ENCODE measurements at places on chromosomes 7 and 10.

DNA sequence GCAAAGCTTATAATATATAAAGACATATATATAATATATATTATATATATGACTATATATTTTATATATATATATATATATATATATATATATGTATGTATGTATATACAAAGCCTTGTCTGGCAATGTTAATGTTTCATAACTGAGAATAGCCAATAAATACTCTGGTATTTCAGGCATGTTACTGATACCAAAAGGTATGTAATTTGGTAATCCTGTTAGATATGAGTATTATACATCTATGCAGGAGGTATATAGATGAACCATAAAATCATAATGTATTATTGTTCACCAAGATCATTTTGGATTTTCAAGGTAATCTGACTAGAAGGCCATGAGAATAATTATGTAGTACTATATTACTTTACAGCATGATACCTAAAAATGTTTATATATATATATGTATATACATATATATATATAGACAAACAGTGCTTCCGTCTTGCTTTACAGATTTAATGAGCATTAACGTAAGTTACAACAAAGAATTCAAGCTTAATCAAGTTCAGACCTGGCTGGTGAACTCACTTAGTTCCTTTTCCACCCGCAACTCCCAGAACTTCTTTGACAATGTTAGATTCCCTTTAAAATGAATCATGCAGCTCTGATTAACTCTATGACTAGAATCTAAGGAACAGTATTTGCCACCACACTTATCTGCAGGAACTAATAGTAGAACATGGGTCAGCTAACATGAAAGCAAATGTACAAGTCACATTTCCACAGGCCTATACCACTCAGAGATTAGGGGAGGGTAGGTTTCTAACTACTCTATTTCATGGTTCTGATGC, 82.7 kb downstream of the SLC25A13 start:
- no peak for DNase-seq

GRCh38 chr7:92782236-92782635, 54.1 kb downstream of the CDK6 start:
- DNase-seq = no peak

DNA sequence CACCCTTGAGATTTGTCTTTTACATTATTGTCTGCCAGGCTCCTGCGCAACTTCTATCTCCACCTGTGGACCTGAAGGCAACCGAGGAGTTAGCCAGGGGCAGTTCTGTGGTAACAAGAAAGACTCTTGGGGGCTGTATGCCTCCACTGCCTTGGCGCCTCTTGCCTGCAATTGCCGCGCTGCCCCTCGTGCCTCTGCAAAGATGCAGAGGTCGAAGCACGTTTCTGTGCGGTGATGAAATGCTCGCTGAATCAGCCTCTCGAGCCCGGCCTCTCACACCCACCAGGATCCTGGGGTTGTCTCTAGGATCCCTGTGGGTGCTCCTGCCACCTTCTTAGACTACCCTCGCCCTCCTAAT, 486 bp upstream of the LHFPL3 start:
- no peak for DNase-seq

- no peak for DNase-seq
These were observed 14.6 kb downstream of the ITGB1 start for GRCh38 chr10:32943395-32943794.

- DNase-seq = no peak
These were observed 25.8 kb upstream of the EEPD1 start for GRCh38 chr7:36127075-36127740.

DNA sequence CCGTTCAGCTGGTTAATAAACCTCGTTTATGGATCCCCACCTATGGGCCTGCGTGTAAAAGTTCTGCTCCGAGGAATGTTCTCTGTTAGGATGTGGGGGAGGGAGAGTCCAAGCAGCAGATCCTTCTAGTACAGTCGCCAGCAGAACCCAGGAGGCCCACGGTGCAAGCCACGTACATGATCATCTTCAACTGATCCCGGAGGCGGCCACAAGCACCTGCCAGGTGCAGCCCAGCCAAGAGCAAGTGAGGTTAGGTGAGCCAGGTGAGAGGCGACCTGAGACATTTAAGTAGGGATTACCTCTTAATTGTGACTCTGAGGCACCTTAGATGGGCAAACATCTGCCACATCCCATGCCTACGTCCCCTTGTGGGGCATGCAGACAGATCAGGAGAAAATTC, 18.0 kb upstream of the FGFR2 start:
- DNase-seq = no peak

GRCh38 chr10:76649723-76650127, 987.9 kb downstream of the KCNMA1 start:
- DNase-seq = no peak

DNA sequence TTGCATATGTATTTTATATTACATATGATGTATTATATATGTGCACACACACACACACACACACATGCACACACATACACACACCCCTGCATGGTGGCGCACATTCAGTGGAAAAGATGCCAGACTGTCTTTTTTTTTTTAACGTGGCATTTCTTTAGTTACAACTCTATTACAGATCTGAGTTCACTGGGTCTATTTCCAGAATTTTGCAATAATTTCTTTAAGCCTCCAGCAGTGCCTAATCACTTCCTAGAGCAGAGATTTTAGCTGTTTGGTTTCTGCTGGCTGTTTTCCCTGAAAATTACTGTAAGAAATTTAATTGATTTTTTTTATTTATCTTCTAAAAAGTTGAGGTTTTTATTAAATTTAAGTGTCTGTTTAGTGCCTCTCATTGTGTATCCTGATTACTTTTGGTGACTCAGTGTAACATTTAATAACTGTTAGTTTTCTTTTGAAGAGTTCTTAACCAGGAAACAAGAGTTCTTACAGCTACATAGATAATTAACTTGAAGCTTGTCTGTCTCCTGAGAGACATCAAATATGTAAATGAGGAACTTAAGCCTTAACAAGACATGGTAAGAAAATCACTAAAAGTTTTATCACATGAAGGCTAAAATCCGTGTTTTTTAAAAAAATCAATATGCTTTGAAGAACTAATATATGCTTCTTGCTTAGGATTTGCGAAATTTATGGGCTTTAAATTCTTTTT, 232.0 kb downstream of the MDFIC start:
- DNase-seq = no peak

- DNase-seq = no peak
These were observed 496.9 kb downstream of the TCERG1L start for GRCh38 chr10:130814610-130815009.

DNA sequence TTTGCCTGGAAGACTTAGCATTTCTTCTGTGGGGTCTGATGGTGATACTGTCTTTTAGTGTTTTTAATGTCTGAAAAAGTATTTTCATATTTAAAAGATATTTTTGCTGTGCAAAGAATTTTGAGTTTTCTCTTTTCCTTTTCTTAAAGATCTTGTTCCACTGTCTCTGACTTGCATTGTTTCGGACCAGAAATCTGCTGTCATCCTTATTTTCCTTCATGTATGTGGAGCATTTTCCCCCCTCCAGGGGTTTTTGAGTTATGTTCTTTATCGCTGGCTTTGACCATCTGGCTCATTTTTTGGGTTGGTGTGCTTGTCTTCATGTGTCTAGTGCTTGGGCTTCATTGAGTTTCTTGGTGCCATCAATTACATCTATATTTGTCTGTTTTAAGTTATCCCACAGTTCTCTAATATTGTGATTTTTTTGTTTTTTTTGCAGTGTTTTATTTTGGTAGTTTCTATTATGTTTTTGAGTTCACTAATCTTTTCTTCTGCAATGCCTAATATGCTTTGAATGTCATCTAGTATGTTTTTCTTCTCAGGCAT, 119.9 kb downstream of the MGMT start:
- no peak for DNase-seq

GRCh38 chr10:22593636-22594198, 120.7 kb downstream of the PIP4K2A start:
- DNase-seq = no peak

DNA sequence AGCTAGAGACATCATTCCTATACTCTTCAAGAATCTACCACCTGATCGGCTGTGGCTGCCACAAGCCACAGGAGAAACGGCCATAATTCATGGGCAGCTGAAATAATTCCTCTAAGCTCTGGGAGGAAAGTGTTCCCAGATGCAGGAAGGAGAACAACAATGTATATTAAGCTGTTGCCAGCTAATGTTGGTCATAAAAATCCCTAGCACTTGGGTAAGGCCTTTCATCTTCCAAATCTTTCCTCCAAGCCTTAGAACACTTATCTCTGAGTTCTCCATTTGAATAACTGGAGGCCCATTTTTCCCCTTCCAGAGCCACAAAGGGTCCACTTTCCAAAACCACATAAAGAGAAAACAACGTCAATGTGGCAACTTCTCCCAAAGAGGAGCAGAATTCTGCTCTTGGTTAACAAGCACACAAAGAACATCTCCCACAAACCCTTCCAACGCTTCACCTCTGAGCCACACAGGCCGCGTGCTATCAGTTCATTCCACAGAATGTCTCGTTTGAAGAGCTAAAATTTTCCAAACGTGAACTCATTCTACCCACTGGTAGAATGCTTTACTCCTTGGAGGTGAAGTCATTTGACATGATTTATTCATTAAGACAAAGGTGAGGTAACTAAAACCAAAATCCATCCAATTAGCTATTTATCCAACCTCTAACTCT, 11.2 kb downstream of the KCNMA1 start:
- DNase-seq = no peak

- DNase-seq = no peak
These were observed 48.6 kb downstream of the CUL1 start for GRCh38 chr7:148747274-148747673.

DNA sequence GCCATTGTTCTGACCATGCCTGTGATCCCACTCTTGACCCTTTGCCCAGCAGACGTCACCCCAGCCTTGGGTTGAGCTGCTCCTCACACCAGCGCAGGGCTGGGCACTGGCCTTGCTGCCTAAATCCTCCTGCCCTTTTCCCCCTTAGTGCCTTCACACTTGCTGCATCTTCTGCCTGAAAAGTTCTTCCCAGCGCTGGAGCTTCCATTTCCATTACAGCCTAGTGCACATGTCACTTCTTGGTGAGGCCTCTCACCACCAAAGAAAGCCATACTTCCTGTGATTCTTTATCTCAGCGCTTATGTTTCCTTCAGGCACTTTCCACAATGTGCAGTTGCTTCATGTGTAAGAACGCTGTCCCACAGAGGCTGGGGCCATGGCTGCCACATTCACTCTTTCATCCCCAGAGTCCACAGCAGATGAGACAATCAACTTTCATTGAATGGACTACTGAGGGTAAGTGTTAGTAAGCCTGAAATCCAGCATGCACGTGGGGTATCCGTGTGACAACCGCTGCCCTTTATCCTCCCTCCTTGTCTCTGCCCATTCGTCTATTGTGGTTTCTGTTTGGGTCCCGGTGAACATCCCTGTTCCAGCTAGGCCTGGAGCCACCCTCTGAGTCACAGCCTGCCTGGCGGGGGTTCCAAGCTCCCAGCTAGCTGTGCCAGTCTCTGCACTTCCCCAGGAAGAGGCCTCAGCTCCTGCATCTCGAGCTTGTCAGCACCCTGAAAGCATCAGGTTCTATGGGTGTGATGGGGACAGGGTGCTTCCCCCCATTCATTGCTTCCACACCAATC, 37.3 kb downstream of the ADRA2A start:
- DNase-seq = no peak

GRCh38 chr7:114786455-114786854, 135.4 kb upstream of the MDFIC start:
- no peak for DNase-seq

- DNase-seq = no peak
These were observed 93.6 kb downstream of the TMEM178B start for GRCh38 chr7:141167381-141167964.

- no peak for DNase-seq
These were observed 18.4 kb downstream of the TSPAN14 start for GRCh38 chr10:80472234-80473095.

DNA sequence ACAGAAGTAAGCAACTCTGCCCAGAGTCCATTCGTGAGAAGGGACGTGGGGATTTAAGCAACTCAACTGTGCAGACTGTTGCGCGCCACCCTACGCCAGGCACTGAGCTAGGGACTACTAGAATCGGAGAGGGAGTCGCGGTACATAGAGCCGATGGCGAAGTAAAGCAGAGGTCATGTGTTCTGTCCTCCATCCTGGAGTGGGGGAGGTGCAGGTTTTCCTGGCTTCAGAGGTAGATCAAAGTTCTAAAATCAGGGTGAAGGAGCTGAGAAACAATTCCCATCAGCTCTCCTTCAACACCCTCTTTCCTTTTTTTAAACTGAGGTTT, 23.2 kb downstream of the SLC35G1 start:
- DNase-seq = no peak

- no peak for DNase-seq
These were observed 10.8 kb upstream of the CSGALNACT2 start for GRCh38 chr10:43127442-43127841.

GRCh38 chr10:104054430-104054829, 31.2 kb downstream of the COL17A1 start:
- no peak for DNase-seq

DNA sequence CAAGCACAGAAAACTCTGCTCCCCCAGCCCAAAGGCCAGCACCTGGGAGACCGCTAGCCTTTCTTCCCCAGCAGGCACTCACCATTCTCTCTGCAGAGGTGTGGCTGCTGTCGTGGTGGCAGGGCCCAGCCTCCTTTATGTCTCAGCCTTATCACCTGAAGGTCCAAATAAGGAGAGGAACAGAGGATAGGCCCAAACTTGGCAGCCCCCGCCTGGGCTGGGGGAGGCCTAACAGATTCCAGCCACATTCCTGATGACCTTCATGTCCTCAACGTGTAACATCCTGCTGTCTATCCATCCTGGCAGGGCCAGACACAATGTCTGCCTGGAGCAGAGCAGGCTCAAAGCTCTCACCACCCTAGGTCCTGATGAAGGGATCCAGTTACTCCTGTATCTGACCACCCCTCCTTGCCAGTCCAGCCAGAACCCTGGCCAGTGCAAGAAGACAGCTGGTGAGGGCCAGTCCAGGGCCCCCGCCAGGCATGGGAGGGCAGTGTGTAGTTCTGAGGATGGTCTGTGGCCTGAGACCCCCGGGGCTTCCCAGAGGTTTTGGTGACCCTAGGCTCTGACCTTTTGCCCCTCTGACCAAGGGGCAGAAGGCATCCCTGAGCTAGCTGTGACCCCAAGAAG, at the start of gene MYL7:
TSS of gene MYL7 (minus strand) at position 112 of the 630 bp plus-strand sequence. CDS start at position 85, 27 bp downstream.
- no peak for DNase-seq

GRCh38 chr10:12757351-12757750, 244.2 kb downstream of the CCDC3 start:
- DNase-seq = no peak

DNA sequence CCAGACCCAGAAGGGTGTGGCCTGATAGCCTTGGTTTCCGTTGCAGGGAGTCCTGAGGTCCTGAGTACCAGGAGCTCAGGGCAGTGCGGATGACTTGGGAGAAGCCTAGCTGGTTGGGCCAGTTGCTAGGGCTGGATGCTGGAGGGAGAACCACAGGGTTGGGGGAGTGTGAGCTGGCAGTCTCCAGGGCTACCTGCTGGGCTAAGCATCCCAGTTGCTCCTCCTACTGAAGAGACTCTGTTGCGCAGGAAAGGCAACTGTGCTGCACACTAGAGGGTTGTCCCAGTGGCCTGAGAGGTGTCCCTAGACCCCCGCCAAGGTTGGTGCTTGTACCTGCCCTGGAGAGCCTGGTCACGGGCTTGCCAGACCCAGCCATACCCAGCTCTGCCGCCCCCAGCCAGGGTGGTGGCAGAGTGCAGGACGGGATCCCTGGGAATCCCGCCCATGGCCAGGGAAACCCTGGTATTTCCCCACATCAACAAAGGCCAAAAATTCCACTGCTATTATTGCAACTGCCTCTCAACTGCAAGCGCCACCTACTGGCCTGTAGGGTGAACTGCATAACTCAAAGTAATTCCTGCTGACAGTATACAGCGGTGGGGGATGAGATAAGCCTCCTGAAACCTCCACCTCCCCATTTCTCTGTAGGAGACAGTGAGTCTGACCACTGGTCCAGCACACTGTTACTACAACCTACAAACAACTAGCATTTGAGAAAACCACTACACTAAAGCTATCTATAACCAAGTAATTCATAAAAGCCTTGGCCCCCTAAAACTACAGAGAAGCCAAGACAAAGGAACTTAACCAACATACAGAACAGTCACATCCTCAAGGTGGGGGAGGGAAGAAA, 67.6 kb upstream of the DDC start:
- peak; percentile 22 for DNase-seq

All from stimulated activated CD8-positive, alpha-beta memory T cell treated with anti-CD3 and anti-CD28 coated beads, Interleukin-7, amount 100 ng/mL, for 24 hours (primary cell).